ENCODE measurements at places on chromosomes 2 and 18.

DNA sequence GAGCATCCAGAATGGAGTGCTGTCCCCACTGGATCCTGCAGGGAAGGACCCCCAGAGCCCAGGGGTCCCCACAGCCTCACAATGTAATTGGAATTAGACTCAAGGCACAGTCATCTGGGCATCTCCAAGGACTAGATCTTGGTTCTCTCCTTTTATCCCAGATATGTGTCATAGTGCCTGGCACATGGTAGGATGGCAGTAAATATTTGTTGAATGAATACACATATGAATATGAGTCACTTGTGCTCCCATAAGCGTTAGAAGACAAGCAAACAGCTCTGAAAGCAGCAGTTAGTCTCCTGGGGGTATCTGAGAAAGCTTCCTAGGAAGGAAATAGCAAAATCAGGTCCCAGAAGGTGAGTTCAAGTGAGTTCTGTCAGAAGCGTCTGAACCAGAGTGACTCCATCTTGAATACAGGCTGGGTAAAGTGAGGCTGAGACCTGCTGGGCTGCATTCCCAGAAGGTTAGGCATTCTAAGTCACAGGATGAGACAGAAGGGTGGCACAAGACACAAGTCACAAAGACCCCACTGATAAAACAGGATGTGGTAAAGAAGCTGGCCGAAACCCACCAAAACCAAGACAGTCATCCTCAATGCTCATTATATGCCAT lies 234.1 kb upstream of the ID2 start:
- no peak for DNase-seq

GRCh38 chr2:41621563-41621962 lies 426.3 kb upstream of the PKDCC start:
- DNase-seq = no peak

GRCh38 chr2:95385570-95385984 lies 16.9 kb upstream of the FAHD2A start:
- DNase-seq = no peak

DNA sequence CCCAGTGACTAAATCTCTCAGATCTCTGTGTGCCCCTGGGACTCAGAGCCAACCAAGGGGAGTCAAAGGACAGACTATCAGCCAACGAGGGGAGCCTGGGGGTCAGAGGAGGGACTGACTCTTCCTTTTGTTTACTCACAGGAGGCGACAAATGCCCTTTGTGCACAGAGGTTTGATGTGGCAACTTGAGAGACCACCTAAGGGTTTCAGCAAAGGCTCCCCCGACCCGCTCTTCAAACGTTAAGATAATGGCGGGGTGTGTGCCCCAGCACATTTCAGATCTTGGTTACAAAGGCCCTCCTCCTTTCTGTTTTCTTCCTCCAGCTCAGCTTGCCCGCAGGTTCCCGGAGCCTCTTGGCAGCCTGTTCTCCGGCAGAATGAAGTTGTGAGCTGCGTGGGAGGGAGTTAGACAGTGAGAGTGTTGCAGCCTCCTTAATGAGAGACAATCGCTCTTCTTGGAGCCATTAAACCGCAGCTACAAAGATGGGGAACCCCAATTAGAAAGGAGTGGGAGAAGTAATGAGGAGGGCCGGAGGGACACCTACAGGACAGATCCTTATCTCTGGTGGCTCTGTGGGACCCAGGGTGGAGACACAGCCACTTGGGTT lies 76.2 kb downstream of the KIAA2012 start:
- no peak for DNase-seq

DNA sequence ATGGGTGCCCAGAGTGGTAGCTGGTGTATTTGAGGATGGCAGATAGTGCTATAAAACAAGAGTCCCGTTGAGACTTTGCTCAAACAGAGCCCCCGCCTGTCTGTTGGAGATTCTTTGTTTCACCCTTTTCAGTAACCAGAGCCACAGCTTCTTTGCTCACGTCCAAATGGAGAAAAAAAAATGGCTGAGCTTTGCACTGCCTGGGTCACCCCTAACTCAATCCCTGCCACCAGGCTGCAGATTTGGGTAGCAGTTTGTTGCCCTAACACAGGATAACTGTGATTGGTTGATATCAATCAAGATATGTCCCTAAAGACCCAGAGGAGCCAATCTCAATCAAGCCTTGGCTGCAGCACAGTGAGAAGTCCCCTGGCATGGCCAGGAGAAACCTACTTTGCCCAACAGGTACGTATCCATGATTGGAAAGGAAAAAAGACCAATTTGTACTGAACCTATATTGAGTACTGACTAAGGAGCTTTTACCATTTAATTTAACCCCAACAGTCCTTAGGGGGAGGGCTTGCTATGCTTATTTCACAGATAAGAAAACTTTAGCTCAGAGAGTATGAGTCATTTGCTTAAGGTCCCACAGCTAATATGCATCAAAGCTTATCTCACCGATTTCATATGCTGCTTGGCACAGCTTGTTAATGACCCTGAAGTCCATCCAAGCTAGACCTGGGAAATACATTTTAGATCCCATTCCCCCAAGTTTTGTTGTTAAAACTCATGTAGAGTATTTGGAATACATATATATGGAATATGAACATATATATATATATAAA lies 72.0 kb upstream of the SH3BP4 start:
- peak; percentile 48 for DNase-seq

DNA sequence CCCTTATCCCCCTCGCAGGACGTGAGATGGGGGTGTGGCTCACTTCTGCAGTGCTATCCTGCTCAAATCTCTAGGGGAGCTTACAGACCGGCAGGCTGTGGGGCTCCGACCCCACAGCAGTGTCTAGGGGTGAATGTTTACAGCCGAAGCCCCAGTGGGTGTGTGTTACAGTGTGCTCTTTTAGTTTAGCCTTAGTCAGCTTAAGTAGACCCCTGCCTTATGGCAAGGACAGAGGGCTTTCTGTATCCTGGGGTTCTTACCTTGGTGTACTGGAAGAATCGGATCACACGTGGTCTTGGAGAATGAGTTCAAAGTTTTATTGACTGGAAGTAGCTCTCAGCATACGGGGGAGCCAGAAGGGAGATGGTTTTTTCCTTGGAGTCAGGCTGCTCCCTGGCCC lies 348.2 kb upstream of the GYPC start:
- no peak for DNase-seq

Measured in HCEC 1CT (cell line).